ENCODE measurements at places on chromosomes 4 and X. TPM values are rescaled to one million over a fixed set of nuclear protein-coding genes. Genes with fewer than 3 reads are reported as not detected.

GRCh38 chr4:154741922-154742850, 1.6 kb upstream of the LRAT start:
- H3K27ac ChIP-seq, result no peak overlapping the region
- H3K4me1 ChIP-seq, result peaks cover 22% of the 10 kb centered on the region
- H3K27me3 ChIP-seq, result peaks cover 26% of the 10 kb centered on the region
- H3K4me3 ChIP-seq, result no peak overlapping the region
- H3K36me3 ChIP-seq, result no peaks in the 10 kb centered on the region

GRCh38 chr4:41212616-41213203, 1.6 kb downstream of the APBB2 start:
- peaks cover 22% of the 10 kb centered on the region for H3K4me1 ChIP-seq
- peaks cover 32% of the 10 kb centered on the region for H3K27me3 ChIP-seq
- no peak overlapping the region for H3K4me3 ChIP-seq
- H3K27ac ChIP-seq, result no peak overlapping the region
- H3K36me3 ChIP-seq, result no peaks in the 10 kb centered on the region

- H3K4me3 ChIP-seq, result no peak overlapping the region
- no peak for DNase-seq
- H3K27ac ChIP-seq, result no peak overlapping the region
Measured at GRCh38 chrX:23803931-23804381, 21.0 kb downstream of the SAT1 start.

DNA sequence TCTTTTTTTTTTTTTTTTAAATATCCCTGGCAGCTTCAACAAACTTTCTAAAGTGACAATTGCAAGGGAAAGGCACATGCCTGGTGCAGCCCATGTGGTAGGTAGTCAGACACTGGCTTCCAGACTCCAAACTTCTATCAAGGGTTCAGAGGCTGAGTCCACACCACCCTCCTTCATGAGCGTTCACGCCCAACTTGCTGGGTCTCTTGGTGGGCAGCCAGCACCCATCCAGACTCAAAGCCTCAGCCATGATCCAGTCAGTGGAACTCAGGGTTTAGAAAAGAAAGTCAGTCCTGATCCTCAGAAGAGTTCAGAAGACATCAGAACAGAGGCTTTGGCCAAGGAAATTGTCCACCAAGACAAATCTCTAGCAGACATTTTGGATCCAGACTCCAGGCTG, 141.5 kb downstream of the SOWAHB start:
- H3K4me3 ChIP-seq, result no peak overlapping the region
- DNase-seq, result no peak
- no peaks in the 10 kb centered on the region for H3K36me3 ChIP-seq
- H3K27me3 ChIP-seq, result no peaks in the 10 kb centered on the region
- H3K27ac ChIP-seq, result no peak overlapping the region

GRCh38 chrX:117834076-117834475, 282.5 kb downstream of the KLHL13 start:
- H3K4me3 ChIP-seq, result no peak overlapping the region
- no peaks in the 10 kb centered on the region for H3K36me3 ChIP-seq
- DNase-seq, result no peak
- no peaks in the 10 kb centered on the region for H3K4me1 ChIP-seq
- no peak overlapping the region for H3K27ac ChIP-seq
- H3K27me3 ChIP-seq, result no peaks in the 10 kb centered on the region

TGIF2LX gene
- not detected for total RNA-seq

CENPI gene
- total RNA-seq, result 1.6 TPM

Measured in natural killer cell (primary cell).